ENCODE measurements at places on chromosomes 7 and 10. TPM values are rescaled to one million over a fixed set of nuclear protein-coding genes. Genes with fewer than 3 reads are reported as not detected.

- no peak overlapping the region for H3K4me3 ChIP-seq
- H3K4me1 ChIP-seq, result no peaks in the 10 kb centered on the region
- H3K27ac ChIP-seq, result no peak overlapping the region
- no peak for DNase-seq
- no peaks in the 10 kb centered on the region for H3K36me3 ChIP-seq
These were observed 136.7 kb downstream of the PLPP4 start for GRCh38 chr10:120593693-120594092.

DNA sequence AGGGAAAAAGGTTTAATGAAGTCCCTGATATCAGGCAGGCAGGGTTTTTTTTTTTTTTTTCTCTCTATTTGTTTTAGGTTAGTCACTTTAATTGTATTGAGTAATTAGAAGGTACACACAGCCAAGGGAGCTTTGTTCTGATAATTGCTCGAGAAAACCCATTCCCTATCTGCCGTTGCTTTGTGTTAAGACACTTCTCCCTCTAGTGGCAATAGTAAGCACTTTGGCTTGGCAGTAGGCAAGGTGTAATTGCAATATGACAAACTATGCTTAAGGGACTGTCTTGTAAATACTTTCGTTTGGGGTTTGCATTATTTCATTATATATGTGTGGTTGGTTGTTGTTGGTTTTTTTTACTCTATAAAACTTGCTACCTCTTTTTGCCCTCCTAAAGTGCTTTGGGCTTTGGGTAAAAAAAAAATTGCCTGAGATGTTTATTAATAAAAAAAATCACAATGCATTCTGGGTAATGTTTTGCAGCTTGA, 113.4 kb downstream of the BTRC start:
- H3K4me3 ChIP-seq, result no peak overlapping the region
- no peaks in the 10 kb centered on the region for H3K27me3 ChIP-seq
- no peak overlapping the region for H3K27ac ChIP-seq
- DNase-seq, result peak; percentile 87
- peaks cover 24% of the 10 kb centered on the region for H3K4me1 ChIP-seq

The SLIT1 gene
- 1.7 TPM for total RNA-seq

GRCh38 chr10:2111965-2112364, 374.6 kb upstream of the ADARB2 start:
- no peak overlapping the region for H3K27ac ChIP-seq
- H3K27me3 ChIP-seq, result no peaks in the 10 kb centered on the region
- H3K4me3 ChIP-seq, result no peak overlapping the region
- H3K36me3 ChIP-seq, result no peaks in the 10 kb centered on the region
- no peaks in the 10 kb centered on the region for H3K4me1 ChIP-seq
- DNase-seq, result peak; percentile 3

GRCh38 chr7:87475359-87476178, at the start of gene ABCB4:
TSS of gene ABCB4 (minus strand) at chr7:87475680. CDS start at chr7:87475465, 215 bp downstream.
- no peak within 1 kb of the TSS for H3K27ac ChIP-seq

GRCh38 chr7:141397236-141398163, 153.7 kb upstream of the AGK start:
- no peak for DNase-seq
- no peaks in the 10 kb centered on the region for H3K36me3 ChIP-seq
- no peak overlapping the region for H3K27ac ChIP-seq
- no peaks in the 10 kb centered on the region for H3K27me3 ChIP-seq
- H3K4me1 ChIP-seq, result peaks cover 4% of the 10 kb centered on the region

The ACADSB gene
- total RNA-seq, result 6.5 TPM

DNA sequence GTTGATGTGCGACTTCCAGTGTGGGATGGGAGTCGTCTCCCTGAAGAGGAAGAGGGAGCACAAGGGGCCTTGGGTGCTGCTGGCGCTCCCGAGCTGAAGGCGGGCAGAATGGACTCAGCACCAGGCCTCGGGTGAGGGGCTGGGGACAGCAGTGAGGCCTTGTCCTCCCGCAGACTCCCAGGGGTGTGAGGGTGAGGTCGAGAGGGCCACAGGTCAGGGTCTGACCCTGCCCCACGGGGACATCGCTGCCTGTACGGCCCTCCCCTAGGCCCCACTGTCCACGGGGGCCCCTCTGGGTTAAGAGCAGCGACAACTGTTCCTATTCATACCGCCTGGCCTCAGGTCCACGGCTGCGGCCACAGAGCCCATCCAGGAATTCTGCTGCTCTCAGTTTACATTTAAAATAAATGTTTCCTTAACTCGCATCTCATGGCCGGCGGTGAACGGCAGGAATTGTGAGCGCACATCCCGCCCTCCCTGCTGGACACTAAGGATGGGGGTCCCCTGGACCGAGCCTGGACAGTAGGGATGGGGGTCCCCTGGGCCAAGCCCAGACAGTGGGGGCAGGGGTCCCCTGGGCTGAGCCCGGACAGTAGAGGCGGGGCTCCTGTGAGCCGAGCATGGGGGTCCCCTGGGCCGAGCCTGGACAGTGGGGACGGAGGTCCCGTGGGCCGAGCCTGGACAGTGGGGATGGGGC, 61.7 kb downstream of the PDGFA start:
- no peaks in the 10 kb centered on the region for H3K4me1 ChIP-seq
- DNase-seq, result no peak
- no peaks in the 10 kb centered on the region for H3K36me3 ChIP-seq
- H3K27ac ChIP-seq, result no peak overlapping the region
- H3K4me3 ChIP-seq, result no peak overlapping the region

DNA sequence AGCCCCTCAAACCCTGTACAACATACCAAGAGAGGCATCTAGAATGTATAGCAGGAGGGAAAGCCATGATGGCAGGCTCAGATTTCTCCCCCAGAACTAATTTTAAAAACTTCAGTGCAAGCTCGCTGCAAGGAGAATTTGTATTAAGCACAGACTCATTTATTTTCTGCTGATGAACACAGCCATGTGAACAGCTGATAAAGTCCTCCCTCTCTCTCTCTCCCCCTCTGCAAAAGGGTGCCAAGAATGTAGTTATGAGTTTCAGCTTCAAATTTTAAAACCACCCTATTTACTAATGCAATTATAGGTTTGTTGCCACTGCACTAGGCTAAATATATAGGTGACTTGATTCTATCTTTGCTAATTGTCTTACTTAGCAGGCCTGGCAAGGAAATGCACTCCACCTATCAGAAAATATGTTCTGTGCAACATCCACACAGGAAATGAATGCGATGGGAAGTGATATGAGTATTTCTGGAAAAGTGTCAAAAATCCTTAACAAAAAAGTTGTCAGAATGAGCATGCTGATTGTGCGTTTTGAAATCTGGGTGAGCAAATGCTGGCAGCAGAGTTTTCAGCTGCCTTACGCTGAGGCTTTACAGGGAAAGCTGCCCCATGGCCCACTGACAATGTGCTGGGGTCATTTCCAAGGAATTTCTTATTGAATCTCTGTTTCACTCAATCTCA, 43.4 kb upstream of the GHITM start:
- no peak overlapping the region for H3K27ac ChIP-seq
- no peak overlapping the region for H3K4me3 ChIP-seq
- H3K4me1 ChIP-seq, result no peaks in the 10 kb centered on the region
- no peak for DNase-seq
- no peaks in the 10 kb centered on the region for H3K36me3 ChIP-seq
- no peaks in the 10 kb centered on the region for H3K27me3 ChIP-seq

- H3K27me3 ChIP-seq, result no peaks in the 10 kb centered on the region
- H3K36me3 ChIP-seq, result no peaks in the 10 kb centered on the region
- H3K27ac ChIP-seq, result no peak overlapping the region
- H3K4me3 ChIP-seq, result no peak overlapping the region
These were observed 19.3 kb downstream of the CACNB2 start for GRCh38 chr10:18159557-18159956.

The CACNA2D1 gene
- 33.7 TPM for total RNA-seq

The PDE6C gene
- not detected for total RNA-seq

The LRRC4 gene
- total RNA-seq, result 3.6 TPM

The ZNF239 gene
- total RNA-seq, result 13.8 TPM

Data from GM23338 (cell line).